ENCODE measurements at places on chromosomes 2 and 18.

DNA sequence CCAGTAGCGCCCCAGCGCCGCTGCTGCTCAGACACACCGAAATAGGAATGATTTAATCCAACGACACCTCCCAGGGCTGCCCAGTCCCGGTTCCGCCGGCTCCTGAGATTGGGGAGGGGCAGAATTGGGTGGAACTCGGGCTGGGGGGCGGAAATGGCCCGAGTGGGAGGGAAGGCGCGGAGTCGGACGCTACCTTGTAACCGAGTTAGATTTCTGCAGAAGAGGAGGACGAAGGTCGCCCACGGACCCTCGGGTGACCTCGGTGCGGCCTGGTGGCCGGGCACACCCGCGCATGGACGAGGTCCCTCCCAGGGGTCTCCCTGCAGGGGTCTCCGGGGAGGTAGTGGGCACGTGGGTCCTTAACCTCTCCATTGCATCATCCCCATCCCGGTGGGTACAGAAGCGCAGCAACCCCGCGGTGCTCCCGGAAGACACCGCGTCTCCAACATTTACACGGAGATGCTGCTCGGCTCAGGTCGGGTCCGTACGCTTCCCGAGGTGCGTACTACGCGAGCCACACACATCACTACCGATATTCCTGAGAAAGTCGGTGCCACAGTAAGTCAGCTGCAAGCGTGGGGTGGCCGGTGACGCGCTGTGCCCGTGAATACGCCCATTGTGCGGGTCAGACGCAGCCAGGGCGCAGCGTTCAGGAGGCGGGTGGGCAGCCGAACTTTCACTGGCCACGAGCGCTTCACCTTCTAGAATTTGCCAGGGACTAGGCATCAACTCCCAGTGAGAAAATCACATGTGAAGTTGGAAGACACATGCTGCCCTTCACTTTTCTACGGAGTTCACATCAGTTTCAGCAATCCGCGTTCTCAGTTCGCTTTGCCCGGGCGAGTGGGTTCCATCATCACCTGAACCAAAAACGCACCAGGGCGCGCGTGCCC lies 3.0 kb downstream of the ZNF516 start:
- no peak for DNase-seq

GRCh38 chr18:58231930-58232329 lies 187.9 kb downstream of the NEDD4L start:
- no peak for DNase-seq

DNA sequence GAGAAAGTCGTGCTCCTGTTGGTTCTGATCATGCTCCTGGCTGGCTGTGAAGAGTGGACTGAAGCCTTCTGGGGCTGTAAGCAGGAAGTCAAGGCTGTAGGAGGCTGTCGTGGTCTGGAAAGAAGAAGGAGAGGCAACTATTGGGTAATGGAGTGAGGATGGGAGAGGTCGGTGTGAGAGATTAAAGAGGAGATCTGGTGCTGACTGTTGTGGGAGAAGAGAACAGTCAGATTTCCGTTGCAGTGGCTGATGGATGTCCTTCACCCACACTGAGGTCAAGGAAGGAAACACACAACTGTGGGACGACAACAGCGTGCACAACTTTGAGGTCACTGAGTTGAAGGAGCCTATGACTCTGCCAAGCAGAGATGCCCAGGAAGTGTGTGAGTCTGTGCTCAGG lies 2.8 kb upstream of the PSMD1 start:
- DNase-seq, result no peak

DNA sequence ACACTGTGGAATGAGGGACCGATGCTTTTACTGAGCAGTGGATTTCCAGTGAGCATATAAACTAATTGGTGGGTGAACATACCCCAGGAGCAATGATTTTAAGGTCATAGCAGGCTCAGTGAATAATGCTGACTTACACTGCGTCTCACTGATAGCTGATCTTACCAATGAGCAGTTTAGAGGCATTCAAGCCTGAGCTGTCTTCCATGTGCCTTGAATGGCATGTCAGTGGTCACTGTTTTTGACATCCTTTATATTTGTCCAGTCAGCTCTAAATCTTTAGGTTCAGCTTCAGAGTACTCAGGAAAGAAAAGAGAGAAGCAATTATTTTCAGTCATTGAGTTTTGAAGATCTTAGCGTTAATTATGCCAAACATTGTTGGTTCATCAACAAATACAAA lies 88.3 kb downstream of the CAMKMT start:
- DNase-seq, result no peak

DNA sequence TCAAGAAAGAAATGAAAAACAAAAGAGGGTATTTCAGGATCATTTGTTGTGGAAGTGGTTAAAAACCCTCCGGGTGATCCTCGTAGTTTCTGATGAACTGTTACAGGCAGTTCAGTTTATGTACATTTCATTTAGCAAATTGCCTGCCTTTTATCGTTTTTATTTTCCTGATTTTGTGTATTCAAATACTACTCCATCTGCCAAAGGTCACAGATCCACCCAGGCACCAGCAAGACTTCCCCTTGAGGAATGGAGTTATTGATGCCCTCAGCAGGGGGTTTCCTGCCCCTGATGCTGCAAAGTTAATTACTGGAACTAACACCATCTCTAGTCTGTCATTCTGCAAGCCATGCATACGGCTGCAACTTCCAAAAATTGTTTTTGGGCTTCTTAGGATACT lies 641.9 kb downstream of the SLC4A3 start:
- no peak for DNase-seq

DNA sequence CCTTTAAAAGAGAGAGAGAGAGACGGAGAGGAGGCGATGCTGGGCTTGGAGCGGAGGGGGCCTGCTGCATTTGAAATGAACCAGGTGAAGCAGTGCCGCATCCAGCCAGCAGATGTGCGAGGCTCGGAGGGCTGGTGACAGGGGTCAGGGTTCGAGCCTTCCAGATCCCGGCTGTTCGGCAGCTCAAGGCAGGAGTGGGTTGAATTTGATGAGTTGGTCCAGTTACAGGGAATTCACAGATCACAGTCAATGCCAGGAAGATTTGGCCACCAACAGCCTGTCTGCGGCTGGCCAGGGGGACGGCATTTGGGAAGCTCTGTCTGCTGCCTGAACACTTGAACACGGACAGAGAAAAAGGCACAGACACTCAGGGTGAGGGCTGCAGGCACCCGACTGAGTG lies 48.6 kb downstream of the PTGR3 start:
- DNase-seq, result no peak

GRCh38 chr2:40093021-40093675 lies 314.1 kb upstream of the THUMPD2 start:
- DNase-seq, result no peak

GRCh38 chr2:15043336-15044058 lies 411.0 kb downstream of the LRATD1 start:
- DNase-seq, result no peak

GRCh38 chr18:10926621-10927161 lies 222.7 kb downstream of the PIEZO2 start:
- DNase-seq, result no peak

DNA sequence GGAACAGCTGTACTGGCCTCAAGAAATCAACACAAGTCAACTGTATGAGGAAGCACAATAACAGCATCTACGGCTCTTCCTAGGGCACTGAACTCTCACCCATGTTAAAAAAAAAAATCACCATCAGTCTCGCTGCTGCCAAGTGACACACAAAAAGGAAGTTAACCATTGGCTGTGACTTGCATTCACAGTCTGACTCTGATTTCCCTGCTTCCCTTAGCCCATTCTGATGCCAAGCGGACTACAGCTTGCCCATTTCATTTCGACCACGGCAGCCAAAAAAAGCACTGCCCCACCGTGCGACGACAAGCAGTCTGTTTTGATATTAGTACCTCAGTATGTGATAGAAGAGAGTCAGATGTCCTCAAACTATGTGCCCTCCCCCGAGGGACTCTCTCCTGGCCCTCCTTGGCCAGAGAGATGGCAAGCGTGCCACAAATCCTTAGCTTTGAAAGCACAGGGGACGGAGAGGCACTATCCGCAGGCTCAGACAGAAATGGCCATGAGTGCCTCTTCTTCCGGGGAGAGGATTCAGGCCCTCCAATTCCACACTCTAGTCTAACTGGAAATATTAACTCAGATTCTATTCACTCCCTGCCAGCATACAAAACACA lies 250.0 kb downstream of the TCF4 start:
- DNase-seq, result no peak

GRCh38 chr2:234996069-234996940 lies 44.5 kb downstream of the SH3BP4 start:
- DNase-seq, result no peak

DNA sequence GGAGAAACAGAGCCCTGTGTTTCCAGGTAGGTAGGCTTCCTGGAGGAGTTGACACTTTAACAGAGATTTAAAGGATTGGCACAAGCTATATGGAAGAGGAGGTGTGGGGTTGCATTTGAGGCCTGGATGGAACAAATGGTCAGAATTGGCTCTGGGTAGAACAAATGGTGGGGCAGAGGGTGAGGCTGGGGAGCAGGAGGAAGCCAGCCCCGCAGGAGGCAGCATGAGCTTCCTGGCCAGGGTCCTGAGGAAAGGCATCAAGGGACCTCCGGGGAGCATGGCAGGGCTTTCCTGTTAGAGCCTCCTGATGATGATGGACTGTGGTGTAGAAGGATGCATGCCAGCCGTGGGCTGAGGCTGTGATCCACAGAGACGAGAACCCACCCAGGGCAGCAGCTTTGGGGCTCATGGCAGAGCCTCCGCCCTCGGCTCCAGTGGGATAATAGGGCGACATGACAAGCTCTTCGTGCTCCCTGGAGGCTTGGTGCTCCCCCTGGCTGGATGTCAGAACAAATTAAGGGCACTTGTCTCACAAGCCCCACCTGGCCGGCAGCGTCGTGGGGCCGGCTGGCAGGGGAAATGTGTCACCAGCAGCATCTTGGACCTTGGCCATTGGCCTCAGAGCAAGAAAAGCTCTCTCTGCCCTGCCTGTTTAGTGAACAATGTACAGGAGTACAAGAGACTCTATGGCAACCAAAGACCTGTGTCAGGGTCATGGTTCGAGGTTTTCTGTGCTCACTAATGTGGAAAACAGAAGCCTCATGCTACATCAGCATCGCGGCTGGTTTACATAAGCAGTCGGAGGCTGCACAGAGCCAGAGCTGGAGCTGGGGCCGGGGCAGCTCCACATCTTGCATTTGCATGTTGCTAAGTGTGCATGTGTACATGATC lies 153.5 kb downstream of the MYCN start:
- no peak for DNase-seq

DNA sequence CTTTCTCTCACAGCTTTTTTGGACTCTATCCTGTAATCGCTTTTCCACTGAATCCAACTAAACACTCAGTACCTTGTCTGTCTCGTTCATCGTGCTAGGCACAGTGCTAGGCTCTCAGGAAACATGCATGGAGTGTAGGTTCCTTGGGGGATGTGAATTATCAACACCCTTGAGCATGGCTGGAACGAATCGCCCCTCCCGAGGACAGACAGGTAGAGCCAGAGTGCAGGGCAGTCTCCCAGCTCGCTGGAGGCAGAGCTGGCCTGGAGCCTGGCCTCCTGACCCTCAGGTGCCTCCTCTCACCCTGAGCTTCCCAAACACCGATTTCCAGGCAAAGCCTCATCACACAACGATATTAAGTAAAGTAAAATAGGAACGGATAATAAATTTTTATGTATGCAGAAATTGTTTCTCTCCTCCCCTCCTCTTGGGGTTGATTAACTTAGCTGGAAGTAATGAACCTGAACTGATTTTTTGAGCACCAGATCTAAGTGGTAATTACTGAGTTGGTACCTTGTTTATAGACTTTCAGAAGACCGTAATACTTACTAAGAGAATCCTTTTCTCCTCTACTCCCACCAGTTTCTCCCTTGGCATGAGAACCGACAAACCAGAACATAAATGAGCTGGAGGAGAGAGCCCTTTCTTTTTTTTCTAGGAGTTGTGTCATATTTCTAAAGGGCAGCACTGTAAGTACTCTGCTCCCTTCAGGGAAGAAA lies 90.5 kb downstream of the MSH2 start:
- DNase-seq, result no peak

- DNase-seq, result no peak
Measured at GRCh38 chr2:58710795-58711279, 469.7 kb upstream of the FANCL start.

- DNase-seq, result no peak
Measured at GRCh38 chr2:73088703-73089102, 17.2 kb upstream of the SFXN5 start.

- DNase-seq, result no peak
Measured at GRCh38 chr2:218230882-218231281, 13.9 kb downstream of the ARPC2 start.

GRCh38 chr2:29372185-29372584 lies 257.0 kb downstream of the CLIP4 start:
- no peak for DNase-seq

DNA sequence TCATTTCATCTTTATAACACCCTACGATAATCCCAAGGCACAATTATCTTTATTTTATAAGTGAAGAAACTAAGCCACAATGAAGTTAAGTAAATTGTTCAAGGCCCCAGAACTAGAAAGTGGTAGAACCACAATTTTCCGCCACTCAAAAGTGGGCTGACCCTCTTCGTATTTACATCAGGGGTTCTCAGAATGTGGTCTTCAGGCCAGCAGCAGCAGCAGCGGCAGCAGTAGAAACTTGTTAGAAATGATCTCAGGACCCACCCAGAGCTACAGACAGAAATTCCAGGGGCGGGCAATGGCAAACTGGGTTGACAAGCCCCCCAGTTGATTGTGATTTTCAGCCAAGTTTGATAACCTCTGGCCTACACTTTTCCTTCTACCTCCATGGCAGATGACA lies 62.8 kb downstream of the LBH start:
- no peak for DNase-seq

GRCh38 chr2:23487735-23488492 lies 102.9 kb downstream of the KLHL29 start:
- DNase-seq, result no peak

DNA sequence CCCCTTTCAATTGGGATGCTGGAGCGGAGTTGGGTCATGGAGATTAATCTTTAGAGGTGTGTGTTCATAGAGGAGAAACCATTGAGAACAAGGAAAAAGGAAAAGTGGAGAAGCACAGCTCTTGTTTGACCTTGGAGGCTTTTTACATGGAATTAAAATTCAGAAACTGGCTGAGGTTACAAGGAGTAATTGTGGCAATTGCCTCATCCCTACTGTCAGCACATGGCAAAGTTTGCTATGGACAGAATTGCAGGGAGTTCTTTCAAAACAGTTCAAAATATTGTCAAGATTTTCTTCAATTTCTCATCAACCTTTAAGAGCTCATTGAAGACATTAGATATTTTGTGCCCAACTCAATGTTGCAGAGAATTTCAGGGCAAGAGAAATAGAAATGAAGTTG lies 232.7 kb downstream of the SLC8A1 start:
- no peak for DNase-seq

GRCh38 chr18:79136742-79137141 lies 67.5 kb downstream of the ATP9B start:
- DNase-seq, result no peak

- no peak for DNase-seq
Measured at GRCh38 chr18:48028696-48029095, 98.2 kb upstream of the SMAD2 start.

- no peak for DNase-seq
Measured at GRCh38 chr2:163571423-163572102, 164.2 kb downstream of the FIGN start.

- no peak for DNase-seq
Measured at GRCh38 chr18:70418546-70419311, 129.9 kb downstream of the SOCS6 start.

GRCh38 chr2:213171147-213171546 lies 19.7 kb upstream of the IKZF2 start:
- DNase-seq, result no peak
